HS-27A (cell line): ENCODE measurements at places on chromosomes 11 and 22.

- DNase-seq, result no peak
Measured at GRCh38 chr22:26182723-26183122, 13.5 kb downstream of the SEZ6L start.

- no peak for DNase-seq
Measured at GRCh38 chr11:97445561-97445960, 1055.7 kb downstream of the JRKL start.

DNA sequence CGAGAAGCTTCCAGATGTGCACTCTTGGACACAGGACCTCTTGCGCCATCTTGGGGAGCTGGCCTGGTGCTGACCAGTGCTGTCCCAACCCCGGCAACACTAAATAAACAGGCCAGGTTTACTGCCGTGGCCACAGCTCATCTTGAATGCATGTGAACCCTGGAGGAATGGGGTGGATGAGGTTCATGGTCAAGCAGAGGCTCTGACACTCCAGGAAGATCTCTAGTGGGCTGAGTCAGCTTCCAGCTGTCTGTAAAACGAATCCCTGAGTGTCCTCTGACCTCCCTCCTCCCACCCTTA is 51.8 kb downstream of the ALX4 start:
- no peak for DNase-seq

- no peak for DNase-seq
Measured at GRCh38 chr11:2838676-2839294, 46.8 kb downstream of the CDKN1C start.

- no peak for DNase-seq
Measured at GRCh38 chr11:132257871-132258270, 887.5 kb downstream of the NTM start.

DNA sequence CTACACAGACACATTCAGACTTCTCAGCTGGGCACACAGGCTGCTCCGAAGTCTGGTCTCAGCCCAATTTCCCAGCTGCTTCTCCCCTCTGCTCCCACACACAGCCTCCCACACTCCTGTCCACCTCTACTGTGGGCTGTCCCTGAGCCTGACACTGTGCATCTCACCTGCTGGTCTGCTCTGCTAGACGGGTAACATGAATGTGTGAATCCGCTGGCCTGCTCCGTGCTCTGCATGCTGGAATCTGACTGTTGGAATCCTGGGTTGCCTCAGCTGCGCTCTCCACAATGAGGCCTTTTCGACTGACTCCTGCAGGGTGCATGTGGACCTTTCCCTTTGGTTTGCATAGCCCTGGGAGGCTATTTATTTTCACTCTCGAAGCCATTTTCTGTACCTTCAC is 489.5 kb upstream of the B3GAT1 start:
- no peak for DNase-seq

DNA sequence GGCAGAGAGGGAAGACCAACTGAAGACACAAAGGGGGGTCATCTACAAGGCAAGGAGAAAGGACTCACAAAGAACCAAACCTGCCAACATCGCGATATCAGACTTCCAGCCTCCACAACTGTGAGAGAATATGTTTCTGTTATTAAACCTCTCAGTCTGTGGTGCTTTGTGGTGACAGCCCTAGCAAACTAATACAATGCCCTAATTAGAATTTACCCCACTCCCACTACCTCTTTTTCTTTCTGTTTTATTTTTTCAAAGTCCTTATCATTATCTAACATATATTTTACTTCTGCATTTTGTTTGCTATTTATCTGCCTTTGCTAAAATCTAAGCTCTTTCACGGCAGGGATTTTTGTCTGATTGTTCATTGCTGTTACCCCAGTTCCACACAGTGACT is 2.5 kb upstream of the OR52D1 start:
- DNase-seq, result no peak

GRCh38 chr11:12122083-12122482 is 11.7 kb downstream of the MICAL2 start:
- no peak for DNase-seq

- no peak for DNase-seq
Measured at GRCh38 chr11:107102692-107103477, 84.6 kb upstream of the GUCY1A2 start.
